ENCODE measurements at places on chromosomes 1 and 21.
A peak's percentile ranks its signal among the peaks of the same experiment; 100 is the strongest.

DNA sequence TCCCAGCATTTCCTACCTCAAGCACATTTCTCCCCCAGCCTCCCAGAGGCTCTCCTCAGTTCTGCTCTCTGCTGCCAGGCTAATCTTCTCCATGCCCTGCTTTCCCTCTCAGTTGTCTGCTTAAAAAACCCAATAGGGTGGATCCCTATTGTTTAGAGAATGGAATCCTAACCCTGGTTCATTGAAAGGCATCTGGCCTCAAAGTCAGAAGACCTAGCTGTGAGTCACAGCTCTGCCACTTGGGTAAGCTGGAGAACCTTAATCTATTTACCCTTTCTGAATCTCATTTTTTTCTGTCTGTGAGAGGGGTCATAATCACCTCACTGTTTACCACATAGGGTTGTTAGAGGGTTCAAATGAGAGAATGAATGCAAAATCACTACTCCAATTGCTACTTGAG is 12.5 kb upstream of the MYOC start:
- no peak for DNase-seq

- DNase-seq = peak; percentile 53
Measured at GRCh38 chr1:42173155-42173933, 8.8 kb upstream of the GUCA2A start.

GRCh38 chr1:182113879-182114626 is 52.5 kb upstream of the ZNF648 start:
- DNase-seq = no peak

GRCh38 chr1:220908757-220909156 is 29.5 kb downstream of the HLX start:
- DNase-seq = no peak

- DNase-seq = no peak
Measured at GRCh38 chr1:213423041-213423440, 372.0 kb downstream of the RPS6KC1 start.

- DNase-seq = no peak
Measured at GRCh38 chr21:45817345-45817744, 164.2 kb upstream of the COL6A1 start.

GRCh38 chr1:101200513-101200912 is 36.3 kb upstream of the S1PR1 start:
- no peak for DNase-seq

GRCh38 chr1:145918992-145919939 is 749 bp upstream of the PEX11B start:
- peak; percentile 17 for DNase-seq

GRCh38 chr21:44359396-44359795 is 6.0 kb downstream of the TRPM2 start:
- DNase-seq = no peak

DNA sequence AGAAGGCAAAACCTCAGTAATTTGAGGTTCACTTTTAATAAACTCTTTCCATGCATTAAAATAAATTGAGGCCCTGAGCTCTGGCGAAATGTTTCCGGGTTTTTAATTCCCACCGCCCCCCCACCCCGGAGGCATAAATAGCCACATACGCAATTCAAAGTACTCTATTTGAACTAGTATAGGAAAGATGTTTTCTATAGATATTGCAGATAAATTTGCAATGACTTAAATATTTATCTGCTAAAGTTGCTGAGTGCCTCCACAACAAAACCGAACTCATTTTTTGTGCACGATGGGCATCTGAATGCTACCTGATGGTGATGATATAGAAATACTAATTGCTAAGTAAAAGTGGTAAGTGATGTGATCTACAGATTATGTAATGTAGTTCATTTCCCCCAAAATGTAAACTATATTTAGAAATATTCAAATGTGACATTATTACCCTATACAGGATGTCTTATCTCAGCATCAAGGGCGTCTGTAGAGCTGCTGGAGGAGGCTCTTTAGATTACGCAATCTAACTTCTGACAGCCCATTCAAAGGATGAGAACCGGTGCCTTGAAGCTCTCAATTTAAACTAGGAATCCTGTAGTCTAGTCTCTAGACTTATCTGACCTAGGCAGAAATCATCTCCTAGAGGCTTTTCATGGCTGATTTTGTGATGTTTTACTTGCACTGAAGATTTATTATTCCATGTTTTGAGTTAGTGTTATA is 8.5 kb downstream of the IRF2BP2 start:
- peak; percentile 73 for DNase-seq

GRCh38 chr1:198633675-198634121 is 5.1 kb upstream of the PTPRC start:
- DNase-seq = no peak

DNA sequence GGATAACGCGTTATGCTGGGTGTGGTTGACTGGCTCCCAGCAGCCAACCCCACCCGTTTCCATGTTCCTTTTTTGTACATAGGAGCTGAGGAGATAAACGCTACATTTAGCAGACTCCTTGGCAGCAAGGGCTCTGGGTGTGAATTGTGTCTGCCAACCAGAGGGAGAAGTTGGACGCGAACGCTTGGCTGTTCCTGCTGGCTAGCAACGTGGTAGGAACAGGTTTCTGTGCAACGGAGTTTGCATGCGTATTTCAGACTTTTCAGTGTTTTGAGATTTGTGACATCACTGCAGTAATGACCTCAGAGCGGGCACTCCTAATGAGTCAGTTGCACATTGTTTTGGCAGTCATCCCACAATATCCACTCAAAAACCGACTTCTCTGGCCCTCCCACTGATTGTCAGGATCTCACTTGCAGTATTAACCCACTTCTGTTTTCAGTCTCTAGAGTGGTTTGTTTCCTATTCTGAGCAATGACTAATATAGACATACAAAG is 98.7 kb upstream of the RGS1 start:
- DNase-seq = peak; percentile 14

GRCh38 chr1:161092621-161093028 is 3.3 kb upstream of the NECTIN4 start:
- no peak for DNase-seq

DNA sequence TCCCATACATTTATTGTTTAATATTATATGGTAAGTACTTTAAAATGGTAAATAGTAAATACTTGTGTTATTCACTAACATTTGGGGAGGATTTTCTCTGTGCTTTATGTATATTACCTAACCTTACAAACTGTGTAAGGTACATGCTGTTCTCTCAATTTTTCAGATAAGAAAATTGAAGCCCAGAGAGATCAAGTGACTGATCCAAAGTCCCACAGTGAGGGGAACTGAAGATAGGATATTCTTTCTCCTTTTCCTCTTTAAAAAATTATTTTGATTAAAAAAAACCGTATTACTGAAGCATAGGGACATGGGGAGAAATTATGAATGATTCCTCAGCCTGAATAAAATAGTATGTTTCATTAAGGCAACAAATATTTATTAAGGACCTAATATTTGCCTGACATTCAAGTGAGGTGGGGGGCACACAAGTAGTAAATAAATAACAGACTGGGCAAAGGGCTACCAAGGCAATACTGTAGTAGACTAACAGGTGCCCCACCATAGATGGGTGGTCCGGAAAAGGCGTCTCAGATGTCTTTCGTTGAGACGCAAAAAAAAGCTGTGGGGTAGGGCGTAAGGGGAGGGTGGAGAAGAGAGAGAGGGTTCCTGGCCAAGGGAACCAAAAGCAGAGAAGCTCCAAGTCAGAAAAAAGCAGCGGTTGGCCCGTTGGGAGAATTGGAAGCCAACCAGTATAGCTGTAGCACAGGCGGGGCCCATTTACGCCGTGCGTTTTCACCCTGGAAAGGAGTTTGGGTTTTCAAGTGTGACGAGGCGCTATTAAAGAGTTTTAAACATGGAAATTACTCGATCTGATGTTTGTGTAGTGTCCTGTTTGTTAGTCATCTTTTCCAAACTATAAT is 944 bp upstream of the AGO3 start:
- peak; percentile 42 for DNase-seq

GRCh38 chr1:33588726-33589125 is 116.3 kb downstream of the ZSCAN20 start:
- DNase-seq = no peak

DNA sequence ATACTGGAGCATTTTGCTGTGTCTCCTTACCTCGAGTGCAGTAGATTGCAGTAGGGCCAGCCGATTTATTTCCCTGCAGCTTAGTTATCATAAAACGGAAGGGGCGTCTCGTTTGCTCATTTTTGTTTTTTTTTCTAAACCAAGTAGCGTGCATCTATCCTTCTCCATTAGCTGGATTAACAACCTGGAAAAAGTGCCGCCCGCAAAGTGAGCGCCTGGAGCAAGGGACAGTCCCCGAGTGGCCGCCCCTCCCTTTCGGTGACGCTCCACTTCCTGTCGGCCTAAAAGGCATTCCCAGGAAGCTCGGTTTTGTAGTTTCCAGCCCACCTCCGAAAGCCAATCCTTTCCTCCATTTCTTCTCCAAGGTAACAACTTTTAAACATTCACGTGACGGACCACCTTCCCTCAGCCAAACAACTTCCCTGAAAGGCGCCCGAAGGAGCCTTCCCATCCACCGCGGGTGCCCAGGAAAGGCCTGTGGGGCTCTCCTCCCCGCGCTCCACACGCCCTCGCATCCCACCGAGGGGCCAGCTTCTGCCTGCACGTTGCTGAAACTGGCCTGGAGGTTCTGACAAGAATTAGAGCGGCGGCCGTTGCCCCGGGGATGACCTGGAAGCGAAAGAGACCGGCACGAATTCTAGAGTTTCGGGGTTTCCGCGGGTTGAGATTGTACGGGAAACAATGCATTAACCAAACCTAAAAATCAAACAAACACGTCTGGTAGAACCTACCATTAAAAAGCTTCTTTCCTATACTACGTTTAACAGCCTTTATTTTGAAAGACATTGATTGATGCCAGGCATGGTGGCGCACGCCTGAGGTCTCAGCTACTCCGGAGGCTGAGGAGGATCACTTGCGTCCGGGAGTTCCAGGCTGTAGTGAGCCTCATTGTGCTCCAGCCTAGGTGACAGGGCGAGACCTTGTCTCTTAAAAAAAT is at the start of gene EXTL2:
Gene EXTL2 (minus strand): TSS at position 240 of the 937 bp plus-strand sequence. CDS start 6,085 bp downstream, outside the sequence.
- DNase-seq = peak; percentile 62

GRCh38 chr21:20163167-20163566 is 835.0 kb upstream of the NCAM2 start:
- DNase-seq = no peak

GRCh38 chr1:59272507-59272906 is 24.4 kb upstream of the FGGY start:
- peak; percentile 28 for DNase-seq

- DNase-seq = no peak
Measured at GRCh38 chr21:37341254-37341960, 25.2 kb upstream of the DYRK1A start.

GRCh38 chr1:17056551-17056950 is 2.7 kb upstream of the SDHB start:
- no peak for DNase-seq

DNA sequence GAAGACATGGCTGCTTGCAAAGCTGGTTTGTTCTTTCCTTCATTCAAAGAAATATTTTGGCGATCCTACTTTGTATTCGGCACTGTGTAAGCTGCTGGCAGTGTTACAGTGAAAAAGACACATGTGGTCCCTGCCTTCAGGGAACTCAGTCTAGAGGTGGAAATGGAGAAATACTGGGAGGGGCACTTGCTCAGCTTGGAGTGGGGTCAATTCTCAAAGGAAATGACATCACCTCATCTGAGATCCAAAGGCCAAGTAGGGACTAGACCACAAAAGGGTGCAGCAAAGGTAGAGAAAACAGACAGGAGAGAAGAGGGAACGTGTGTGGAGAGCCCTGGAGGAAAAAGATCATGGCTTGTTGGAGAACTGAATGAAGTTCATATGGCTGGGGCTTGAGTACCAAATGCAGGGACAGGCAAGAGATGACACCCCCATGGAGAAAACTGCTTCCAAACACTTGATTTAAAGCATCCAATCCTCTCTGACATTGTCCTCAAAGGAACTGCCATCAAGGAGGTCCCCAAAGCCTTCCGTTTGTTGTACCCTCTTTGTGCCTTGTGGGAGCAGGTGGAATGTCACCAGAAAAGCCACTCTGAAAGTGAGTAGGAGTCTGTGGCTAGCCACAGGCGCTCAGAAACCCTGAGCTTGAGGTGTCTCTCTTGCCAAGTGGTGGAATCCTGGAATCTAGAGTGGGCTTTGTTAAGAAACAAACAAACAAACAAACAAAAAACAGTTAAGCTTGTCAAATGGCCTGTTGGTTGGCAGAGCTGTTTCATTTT is 48.3 kb upstream of the TDRD10 start:
- no peak for DNase-seq

DNA sequence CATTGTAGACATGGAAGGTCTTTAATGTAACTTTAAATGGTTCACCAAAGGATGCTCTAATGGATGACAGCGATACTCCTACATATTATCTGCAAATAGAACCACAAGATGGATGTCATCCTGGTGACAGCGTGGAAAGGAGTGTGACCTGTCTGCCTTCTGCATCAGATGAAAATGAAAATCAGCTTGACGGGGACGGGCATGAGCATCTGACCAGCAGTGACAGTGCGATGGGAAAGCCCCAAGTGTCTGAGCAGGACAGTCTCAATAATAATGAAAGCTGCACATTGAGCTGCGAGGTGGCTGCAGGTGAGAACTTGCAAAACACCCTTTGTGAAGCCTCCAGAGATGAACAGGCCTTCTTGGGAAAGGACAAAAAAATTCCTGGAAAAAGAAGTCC is 25.2 kb downstream of the CNST start:
- no peak for DNase-seq

GRCh38 chr1:53769780-53770179 is 30.8 kb upstream of the GLIS1 start:
- DNase-seq = no peak

GRCh38 chr1:19704247-19705113 is 39.8 kb downstream of the HTR6 start:
- peak; percentile 46 for DNase-seq

GRCh38 chr1:75785320-75785982 is 605 bp upstream of the RABGGTB start:
- no peak for DNase-seq

DNA sequence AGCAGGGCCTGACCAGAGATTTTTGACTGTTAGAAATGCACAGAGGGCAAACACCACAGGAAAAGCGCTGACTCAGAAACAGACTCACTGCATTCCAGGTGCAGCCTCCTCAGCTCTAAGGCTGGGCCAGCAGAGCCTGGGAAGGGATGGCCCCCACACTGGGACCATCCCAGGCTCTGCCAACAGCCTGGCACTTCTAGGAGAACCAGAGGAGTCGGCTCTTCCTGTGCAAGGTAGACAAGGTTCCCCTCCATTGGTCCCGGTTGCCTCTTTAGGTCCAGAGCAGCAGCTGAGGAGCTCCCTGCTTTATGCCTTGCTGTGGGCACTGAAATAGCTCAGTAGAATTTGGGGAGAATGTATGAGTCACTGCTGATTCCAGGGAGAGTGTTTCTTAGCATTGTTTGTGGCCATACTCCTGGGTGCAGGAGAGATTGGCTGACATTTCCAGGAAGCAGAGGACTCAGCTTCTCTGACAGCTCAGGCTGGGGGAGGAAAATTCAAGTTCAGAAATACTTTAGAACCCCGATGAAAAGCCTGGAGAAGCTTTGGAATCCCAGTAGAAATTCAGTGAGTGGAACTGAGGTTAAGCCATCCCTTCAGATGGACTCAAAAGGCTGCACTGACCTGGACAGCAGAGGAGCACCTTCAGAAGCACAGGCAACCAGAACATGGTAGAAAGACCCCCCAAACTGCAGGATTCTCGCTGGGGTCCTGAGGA is 19.7 kb downstream of the PRAMEF1 start:
- no peak for DNase-seq

Measured in CD4-positive, alpha-beta T cell treated with Interleukin-1 beta for 1 hour (primary cell).